ENCODE measurements at places on chromosomes 16 and 17.

DNA sequence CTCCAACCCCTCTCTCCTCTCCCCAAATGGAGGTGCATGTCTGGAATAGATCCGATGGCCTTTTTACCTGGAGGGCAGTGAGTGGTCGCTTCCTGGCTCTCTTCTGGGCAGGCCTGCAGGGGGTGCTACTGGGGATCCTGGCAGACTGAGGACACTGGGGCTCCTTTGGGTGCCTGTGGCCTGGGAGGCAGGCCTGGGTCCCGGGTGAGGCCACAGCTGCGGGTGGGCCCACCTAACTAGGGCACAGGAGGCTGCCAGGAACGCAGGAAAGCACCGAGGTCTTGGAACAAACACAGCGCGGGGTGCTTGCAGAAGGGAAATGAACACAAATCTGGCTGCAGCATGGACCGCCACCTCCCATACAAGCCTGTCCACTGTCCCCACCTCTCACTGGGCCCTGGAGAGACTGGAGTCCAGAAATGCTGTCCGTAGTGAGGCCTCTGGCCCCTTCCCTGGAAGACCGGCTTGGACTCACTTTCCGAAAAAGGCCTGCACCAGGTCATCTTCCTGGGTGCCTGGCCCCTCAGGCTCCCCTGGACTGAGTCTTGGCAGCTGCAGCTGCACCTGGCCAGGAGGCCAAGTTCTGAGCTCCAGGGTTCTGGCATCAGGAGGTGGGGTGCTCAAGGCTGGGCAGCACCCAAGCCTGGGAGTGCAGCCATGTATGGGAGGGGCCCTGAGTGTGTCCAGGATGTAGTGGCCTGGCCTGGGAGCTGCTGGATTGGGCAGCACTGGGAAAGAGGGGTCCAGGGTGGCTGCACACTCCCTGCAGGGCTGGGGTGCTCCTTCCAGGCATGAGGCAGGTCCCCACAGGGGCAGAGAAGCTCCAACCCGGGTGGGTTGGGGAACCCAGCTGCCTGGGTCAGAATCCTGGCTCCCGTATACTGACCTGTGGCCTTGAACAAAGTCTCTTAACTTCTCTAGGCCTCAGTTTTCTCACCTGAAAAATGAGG lies 195.1 kb downstream of the IRF8 start:
- DNase-seq: no peak

GRCh38 chr17:2876467-2876866 lies 80.2 kb downstream of the RAP1GAP2 start:
- DNase-seq: no peak

- no peak for DNase-seq
Observed at GRCh38 chr16:87620201-87620495, 17.8 kb downstream of the JPH3 start.

GRCh38 chr17:51685287-51685909 lies 425.1 kb downstream of the UTP18 start:
- DNase-seq: no peak

DNA sequence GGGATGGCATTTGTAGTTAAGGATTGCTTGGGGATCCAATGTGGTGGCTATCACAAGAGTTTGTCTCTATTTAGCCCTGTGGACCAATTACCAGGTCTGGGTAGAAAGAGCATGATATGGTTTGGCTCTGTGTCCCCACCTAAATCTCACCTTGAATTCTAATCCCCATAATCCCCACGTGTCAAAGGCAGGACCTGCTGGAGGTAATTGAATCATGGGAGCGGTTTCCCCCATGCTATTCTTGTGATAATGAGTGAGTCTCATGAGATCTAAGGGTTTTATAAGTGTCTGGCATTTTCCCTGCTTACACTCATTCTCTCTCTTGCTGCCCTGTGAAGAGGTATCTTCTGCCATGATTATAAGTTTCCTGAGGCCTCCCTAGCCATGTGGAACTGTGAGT lies 86.4 kb upstream of the HS3ST4 start:
- no peak for DNase-seq

- DNase-seq: no peak
Observed at GRCh38 chr17:66533572-66533971, 231.2 kb downstream of the PRKCA start.

DNA sequence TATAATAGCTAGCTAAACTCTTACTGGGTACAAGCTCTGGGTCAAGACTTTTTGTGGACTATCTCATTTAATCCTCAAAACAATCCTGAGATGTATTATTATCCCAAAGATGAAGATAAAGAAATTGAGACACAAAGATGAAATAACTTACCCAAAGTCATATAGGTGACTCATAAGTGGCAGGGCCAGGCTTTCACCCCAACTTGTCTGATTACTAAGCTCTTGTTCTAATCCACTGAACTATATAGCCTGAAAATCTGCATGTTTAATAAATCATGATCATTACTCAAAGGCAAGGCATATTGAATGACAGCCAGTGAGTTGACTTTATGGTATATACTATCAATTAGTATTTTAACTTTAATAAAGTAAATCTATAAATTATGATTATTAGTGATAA lies 77.4 kb downstream of the SKAP1 start:
- peak; percentile 15 for DNase-seq

- DNase-seq: no peak
Observed at GRCh38 chr17:59558039-59558438, 7.4 kb upstream of the DHX40 start.
